MCF 10A (cell line): ENCODE measurements at places on chromosomes 11 and 22.

GRCh38 chr22:48555606-48556005, 1272.1 kb downstream of the BRD1 start:
- peaks cover 5% of the 10 kb centered on the region for H3K36me3 ChIP-seq
- DNase-seq = no peak
- H3K27me3 ChIP-seq = no peaks in the 10 kb centered on the region
- H3K27ac ChIP-seq = no peak overlapping the region
- no peaks in the 10 kb centered on the region for H3K4me1 ChIP-seq

DNA sequence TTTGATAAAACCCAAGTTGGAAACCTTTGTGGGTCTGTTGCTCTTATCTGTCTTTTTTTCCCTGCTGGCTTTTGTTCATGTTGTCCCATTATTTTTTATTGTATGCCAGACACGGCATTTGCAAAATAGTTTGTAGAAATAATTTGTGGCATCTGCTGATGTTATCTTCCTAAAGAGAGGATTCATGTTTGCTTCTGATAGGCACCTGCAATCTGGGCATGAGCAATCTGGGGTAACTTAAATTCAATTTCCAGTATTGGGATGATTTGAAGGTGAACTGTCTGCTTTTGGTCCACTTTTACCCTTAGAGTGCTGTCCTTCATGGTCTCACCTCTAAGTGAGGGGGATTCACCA, 126.9 kb downstream of the CEP164 start:
- H3K4me3 ChIP-seq = no peak overlapping the region
- H3K27me3 ChIP-seq = peaks cover 62% of the 10 kb centered on the region
- no peaks in the 10 kb centered on the region for H3K36me3 ChIP-seq
- DNase-seq = no peak

DNA sequence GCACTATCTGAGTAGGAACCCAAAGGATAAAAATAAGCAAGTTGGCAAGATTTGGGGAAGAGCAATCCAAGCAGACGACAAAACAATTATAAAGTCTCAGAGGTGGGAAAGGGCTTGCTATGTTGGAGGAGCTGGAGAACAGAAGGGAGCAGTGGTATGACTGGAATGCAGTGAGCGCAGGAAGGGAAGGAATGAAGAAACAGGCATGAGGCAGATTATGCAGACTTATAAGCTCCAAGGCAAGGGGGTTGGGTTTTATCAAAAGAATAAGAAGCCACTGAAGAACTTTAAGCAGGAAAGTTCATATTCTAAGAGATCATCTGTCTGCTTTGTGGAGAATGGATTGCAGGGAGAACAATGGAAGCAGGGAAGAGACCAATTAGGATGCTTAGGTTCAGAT, 31.7 kb downstream of the PGM2L1 start:
- DNase-seq = no peak
- peaks cover under 1% of the 10 kb centered on the region for H3K4me1 ChIP-seq
- no peaks in the 10 kb centered on the region for H3K27me3 ChIP-seq

- no peaks in the 10 kb centered on the region for H3K27me3 ChIP-seq
- H3K27ac ChIP-seq = no peak overlapping the region
- no peak for DNase-seq
- no peaks in the 10 kb centered on the region for H3K4me1 ChIP-seq
Observed at GRCh38 chr11:72380132-72380503, 54.2 kb downstream of the CLPB start.

DNA sequence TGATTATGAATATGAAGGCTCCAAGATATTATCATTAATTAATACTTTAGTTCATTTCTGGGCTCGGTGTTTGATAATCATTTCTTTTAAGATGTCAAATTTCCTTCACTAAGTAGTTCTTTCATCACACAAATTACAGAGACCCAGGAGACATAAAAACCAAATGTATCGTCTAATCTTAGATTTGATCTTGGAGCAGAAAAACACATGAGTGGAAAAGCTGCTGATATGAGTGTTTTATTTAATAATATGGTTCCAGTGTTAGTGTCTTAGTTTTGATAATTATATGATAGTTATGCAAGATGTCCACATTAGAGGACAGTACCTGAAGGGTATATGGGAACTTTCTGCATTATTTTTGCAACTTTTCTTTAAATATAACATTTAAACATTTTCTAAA, 494.5 kb upstream of the RAG2 start:
- H3K36me3 ChIP-seq = no peaks in the 10 kb centered on the region
- no peak overlapping the region for H3K27ac ChIP-seq
- DNase-seq = no peak
- H3K4me1 ChIP-seq = peaks cover 7% of the 10 kb centered on the region
- H3K27me3 ChIP-seq = no peaks in the 10 kb centered on the region

DNA sequence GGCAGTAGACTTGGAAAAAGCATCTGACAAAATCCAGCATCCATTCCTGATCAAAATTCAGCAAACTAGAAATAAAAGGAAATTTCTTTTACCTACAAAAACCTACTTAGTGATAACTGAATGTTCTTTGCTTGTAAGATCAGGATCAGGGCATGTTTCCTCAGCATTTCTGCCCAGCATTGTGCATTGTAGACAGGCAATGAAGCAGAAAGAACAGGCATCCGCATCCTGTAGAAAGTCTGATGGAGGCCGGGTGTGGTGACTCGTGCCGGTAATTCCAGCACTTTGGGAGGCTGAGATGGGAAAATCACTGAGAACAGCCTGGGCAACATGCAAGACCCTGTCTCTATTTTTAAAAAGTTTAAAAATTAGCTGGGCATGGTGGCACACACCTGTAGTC, 32.5 kb upstream of the PANX2 start:
- H3K27me3 ChIP-seq = no peaks in the 10 kb centered on the region
- peaks cover 6% of the 10 kb centered on the region for H3K4me1 ChIP-seq
- no peak overlapping the region for H3K27ac ChIP-seq
- no peak overlapping the region for H3K4me3 ChIP-seq
- DNase-seq = no peak

DNA sequence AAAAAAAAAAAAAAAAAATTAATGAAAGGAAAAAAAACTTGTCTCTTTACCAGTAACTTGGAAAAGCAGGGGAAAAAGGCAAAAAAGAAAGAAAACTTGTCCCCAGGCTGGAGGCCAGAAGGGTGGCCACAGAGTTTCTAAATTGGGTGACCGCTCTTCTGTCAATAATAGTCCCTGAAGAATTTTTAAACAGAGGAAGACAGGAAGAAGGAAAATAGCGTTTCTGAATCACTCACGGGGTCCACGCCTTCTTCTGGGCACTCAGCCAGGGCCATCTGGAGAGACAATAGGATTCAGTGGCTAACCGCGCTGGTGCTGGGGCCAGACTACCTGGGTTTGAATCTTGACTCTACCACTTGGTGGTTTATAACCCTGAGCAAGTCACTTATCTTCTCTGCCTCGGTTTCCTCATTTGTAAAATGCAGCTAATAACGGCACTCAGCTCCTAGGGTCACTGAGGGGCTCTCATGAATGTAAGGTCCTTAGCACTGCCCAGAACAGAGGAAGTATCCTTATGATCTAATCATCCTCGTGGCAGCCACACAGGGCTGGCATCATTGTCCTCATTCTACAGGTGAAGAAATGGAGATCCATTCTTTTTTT, 7.0 kb downstream of the C11orf86 start:
- no peaks in the 10 kb centered on the region for H3K27me3 ChIP-seq
- peaks cover 38% of the 10 kb centered on the region for H3K4me1 ChIP-seq
- H3K36me3 ChIP-seq = no peaks in the 10 kb centered on the region
- no peak overlapping the region for H3K27ac ChIP-seq
- no peak overlapping the region for H3K4me3 ChIP-seq

GRCh38 chr11:115775846-115776245, 271.6 kb upstream of the CADM1 start:
- H3K27ac ChIP-seq = no peak overlapping the region
- DNase-seq = no peak
- no peaks in the 10 kb centered on the region for H3K27me3 ChIP-seq
- H3K36me3 ChIP-seq = no peaks in the 10 kb centered on the region
- H3K4me3 ChIP-seq = no peak overlapping the region
- no peaks in the 10 kb centered on the region for H3K4me1 ChIP-seq

DNA sequence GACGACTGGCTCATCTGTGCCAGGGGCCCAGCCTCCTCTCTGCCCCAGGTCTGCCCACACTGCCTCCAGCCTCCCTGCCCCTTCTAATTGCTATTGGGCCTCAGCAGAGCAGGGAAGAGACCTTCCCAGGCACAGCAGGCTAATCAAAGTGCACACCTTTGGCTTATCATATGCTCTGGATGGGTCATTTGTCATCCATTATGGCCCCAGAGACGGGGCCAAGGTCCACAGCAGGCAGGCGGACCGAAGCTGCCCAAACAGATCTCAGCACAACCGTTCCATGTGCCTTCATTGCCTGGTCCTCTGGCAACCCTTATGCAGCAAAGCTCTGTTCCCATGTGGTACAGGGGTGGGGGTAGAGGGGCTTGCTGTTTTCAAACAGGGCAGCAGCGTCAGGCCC, 66.6 kb downstream of the TP53I11 start:
- H3K4me3 ChIP-seq = no peak overlapping the region
- H3K27ac ChIP-seq = no peak overlapping the region
- peaks cover 46% of the 10 kb centered on the region for H3K27me3 ChIP-seq
- no peak for DNase-seq
- no peaks in the 10 kb centered on the region for H3K36me3 ChIP-seq
- H3K4me1 ChIP-seq = peaks cover 10% of the 10 kb centered on the region
